ENCODE measurements at places on chromosomes 1 and 21.

DNA sequence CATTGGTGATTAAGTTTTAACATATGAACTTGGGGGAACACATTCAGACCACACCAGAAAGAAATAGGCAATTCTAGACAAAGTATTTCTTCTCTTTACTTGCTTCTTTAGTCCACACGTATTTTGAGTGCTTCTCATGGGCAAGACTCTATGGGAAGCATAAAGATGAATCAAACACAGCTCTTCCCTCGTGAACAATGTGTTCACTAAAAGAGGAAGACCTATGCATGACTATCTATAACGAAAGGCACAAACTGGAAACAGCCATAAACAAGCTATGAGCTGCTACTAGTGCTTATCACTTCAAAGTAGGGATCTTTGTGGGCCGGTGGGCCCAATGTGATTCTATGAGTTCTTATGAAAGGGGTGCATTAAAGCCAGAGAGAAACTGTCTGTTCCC, 53.0 kb upstream of the PRDX6 start:
- no peak for DNase-seq

DNA sequence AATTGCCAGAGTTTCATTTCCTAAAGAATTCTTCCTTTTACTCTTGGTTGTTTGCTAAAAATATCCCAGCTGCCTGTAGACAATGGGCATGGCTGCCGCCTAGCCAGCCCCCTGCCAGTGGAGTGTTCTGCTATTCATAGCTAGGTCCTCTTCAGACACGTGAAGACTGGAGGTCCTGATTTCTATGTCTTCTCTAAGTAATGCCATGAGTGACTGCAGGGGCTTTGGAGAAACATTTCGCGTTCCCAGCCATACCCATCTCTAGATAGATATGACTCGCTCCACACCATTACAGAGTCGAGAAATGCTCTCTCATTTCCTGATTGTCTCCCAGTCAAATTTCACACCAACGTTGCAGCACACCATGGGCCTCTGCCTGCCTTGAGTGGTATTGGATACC, 99.5 kb upstream of the BACE2 start:
- DNase-seq = no peak

DNA sequence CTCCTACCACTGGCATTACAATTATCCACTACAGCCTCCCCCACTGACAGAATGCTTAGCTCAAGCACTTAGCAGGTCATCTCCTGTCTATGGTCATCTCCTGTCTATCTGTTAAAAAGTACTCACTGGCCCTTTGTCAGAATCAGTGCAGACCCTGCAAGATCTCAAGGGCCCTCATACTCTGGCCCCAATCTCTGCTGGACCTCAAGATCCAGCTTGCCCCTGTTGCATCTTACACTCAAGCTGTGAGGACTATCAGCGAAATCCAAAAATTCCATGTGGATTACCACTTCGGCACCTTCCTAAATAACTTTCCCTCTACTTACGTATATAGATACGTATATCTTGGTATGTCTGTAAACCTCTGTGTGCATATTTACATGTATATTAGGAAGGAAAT, 101.6 kb downstream of the VAV3 start:
- DNase-seq = no peak

- DNase-seq = no peak
These were observed 8.4 kb downstream of the GSTM3 start for GRCh38 chr1:109732390-109732881.

DNA sequence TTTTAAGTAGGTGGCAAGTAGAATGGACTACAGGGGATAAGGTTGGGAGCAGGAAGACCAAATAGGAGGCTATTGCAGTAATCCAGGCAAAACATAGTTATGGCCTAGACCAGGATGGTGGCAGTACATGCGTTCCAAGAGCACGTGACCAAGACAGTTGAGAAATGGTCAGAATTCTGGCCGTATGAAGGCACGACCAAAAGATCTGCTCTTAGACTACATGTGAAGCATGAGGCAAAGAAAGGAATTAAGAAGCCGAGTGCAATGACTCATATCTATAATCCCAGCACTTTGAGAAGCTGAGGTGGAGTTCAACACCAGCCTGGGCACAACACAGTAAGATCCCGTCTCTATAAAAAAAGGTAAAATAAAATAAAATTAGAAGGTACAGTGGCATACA, 71.3 kb downstream of the LUZP1 start:
- DNase-seq = no peak

Data from GM04503 (cell line).